Fibroblast of the aortic adventitia (primary cell): ENCODE measurements at places on chromosomes 6 and 20. TPM values are rescaled to one million over a fixed set of nuclear protein-coding genes. Genes with fewer than 3 reads are reported as not detected.

DNA sequence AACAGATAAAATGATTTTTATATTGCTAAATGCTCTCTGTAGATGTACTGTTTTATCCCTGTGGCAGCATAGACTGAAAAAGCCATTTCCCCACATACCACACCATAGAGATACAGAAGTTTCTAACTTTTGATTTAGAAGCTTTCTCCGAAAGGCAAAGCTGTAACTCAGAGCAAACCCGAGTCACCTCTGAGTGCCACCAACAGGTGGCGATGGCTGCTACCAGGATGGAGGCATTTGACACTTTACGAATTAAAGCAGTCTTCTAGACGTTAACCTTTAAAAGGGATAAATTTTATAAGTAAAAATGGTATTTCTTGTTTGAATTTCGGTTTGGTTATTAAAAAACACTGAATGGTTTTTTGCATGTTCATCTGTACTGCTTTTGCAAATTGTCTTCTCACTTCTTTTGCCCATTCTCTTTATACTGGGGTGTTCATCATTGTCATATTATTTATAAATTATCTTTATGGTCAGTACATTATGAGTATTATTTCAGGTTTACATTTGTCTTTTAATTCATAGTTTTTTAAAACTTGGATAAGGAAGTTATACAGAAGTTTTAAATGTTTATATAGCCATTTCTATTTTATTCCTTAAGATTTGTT, 201.0 kb upstream of the CEP162 start:
- peak; percentile 78 for DNase-seq

- DNase-seq: no peak
Observed at GRCh38 chr6:56852260-56853010, 102.5 kb upstream of the BEND6 start.

Gene HEY2
- 0.09 and 0.25 TPM in 2 replicates for total RNA-seq

Gene VGLL2
- not detected in 2 replicates for total RNA-seq

DNA sequence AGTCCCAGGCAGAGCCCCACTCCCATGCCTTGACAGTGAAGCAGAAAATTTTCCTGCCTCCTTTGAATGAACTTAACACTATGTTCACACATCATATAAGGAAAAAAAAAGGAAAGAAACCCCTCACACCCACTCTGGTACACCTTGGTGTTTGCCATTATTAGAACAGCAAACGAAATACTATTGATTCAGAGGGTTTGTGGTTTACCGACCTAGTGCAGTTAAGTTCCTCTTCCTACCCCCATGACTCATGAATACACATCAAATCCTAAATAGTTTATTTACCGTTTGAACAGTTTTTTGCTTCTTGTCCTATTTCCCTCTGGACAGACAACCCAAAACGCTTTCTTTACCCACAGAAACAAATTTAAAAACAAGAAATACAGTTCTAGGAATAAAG, 237.7 kb downstream of the FOXA2 start:
- no peak for DNase-seq
